ENCODE measurements at places on chromosomes 6 and 20.

GRCh38 chr6:21132446-21132845 lies 461.1 kb upstream of the SOX4 start:
- no peak for DNase-seq

DNA sequence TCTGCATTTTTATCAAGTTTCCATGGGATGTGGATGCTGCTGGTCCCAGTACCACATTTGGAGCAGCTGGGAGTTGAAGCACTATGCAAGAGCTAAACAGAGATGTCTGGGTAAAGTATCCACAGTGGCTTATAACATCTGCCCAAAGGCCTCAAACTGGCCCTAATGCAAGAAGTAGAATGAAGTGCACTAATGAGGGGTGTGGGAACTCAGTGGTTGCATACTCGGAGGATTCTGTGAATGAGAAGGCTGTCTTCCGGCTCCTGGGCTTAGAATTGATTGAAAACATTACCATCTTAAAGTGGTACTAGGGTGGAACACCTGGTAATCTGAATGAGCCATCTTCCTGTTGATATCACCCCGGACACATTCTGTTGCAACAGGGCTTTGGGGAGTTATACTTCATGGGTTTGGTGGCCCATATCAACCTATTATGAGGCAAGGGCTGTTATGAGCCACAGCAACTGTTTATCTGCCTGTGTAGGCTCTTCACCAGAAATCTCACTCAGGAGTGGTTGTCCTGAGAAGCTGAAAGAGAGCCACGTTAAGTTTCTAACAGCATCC lies 54.7 kb upstream of the SNRPB2 start:
- no peak for DNase-seq

GRCh38 chr6:112286500-112287144 lies 32.3 kb upstream of the LAMA4 start:
- no peak for DNase-seq

DNA sequence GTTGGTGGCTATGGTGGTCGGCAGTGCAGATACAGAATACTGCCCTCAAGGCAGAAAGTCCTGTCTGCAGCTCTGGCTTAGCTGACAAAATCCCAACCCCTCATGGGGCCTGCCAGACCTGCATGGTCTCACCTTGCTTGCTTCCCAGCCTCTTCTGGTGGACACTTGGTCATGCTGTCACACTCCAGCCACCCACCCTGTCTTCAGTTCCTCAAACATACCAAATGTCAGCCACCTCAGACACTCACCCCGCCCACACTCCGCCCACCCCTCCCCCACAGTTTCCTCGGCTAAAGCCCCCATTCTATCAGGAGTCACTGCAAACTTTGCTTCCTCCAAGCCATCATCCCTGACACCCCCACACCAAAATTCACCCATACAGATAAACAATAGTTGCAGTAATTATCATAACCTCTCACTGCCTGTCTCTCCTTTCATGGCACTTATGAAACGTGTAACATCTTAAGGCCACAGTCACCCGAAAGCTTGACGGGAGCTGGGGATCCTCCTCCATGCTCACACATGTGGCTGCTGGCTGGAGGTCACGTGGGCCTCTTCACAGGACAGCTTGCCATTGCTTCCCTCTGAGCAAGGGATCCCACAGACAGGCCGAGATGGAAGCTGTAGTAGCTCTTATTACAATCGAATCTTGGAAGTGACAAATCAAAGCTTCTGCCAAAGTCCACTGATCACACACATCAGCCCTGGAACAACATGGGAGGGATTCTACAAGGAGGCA lies 202.2 kb downstream of the PTPRT start:
- DNase-seq: no peak

DNA sequence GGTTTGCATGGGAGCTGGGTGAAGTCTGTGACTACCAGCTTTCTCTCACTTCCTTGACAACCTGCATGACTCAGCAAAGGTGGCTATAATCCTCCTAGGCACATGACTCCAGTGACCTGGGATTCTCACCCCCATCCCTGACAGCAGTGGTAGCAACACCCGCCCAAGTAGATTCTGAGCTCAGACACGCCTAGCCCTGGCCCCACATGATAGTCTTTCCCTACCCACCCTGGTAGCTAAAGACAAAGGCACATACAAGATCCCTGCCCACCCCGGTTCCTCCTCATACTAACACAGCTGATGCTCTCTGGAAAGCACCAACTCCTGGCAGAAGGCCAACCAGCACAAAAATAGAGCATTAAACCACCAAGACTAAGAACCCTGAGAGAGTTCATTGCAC lies 25.9 kb upstream of the CRISP1 start:
- no peak for DNase-seq

GRCh38 chr6:32692019-32692418 lies 25.6 kb upstream of the HLA-DQB1 start:
- DNase-seq: no peak

GRCh38 chr20:58194175-58194791 lies 34.2 kb downstream of the ANKRD60 start:
- DNase-seq: no peak
